ENCODE measurements at places on chromosomes 7 and 10.
A peak's percentile ranks its signal among the peaks of the same experiment; 100 is the strongest.

DNA sequence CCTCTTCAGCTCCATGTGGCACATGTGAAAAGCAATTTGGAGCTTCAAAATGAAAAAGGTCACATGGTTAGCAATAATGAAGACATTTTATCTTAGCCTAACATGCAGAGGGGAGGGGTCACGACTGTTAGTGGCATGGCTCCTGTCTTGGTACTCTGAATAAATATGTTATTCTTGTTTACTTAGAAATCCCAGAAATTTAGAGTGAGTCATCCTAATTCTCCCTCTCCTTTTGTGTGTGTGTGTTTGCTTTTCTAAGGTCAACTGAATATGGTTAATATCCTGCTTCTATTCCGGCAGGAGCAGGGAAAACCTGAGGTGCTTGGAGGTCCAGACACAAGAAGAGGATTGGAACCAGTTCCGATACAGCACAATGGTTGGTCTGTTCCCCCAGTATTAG, 17.6 kb downstream of the BCCIP start:
- DNase-seq, result no peak

DNA sequence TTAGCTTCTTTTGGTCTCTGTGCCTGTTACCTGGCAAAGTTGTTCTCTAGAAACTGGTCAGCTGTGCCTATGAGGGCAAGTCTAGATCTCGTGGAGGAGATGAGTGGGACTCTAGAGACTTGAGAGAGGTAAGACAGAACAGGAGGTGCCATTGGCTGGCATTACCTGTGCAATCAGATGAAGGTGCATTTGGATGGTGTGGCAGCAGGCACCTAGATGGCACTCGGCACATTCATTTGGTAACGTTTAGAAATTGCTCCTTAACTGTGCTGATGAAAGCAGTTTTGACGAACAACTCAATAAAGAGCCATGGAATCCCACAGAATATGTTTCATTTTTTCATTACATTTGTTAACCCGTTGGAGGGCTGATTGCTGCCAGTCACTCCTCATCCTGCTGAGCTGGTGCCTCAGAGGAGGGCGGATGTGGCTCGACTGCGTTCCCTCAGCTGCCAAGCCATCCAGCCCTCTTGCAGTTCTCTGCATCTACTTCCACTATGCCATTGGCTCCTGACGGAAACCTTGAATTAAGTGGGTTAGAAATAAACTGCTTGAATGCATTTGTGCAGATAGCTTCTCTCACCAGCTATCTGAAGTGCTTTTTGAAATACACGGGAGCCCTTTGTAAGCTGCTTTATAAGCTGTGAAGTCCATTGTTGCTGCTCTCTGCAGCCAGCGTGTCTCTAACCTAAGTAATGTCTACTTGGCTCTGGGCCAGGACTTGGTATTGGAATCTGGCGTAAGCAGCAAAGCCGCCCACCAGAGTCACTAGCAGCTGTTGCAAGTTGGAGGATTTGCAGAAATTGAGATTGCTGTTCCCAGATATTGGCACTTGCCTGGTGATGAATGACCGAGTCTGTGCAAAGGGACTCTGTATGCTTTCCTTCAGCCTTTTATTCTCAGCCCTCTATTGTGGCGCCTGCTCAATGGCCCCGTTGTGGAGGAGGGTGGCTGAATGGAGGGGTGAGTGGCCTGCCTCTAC, 87.4 kb downstream of the LRRC4 start:
- DNase-seq, result peak; percentile 27

GRCh38 chr10:12843296-12843945, 158.1 kb downstream of the CCDC3 start:
- no peak for DNase-seq

DNA sequence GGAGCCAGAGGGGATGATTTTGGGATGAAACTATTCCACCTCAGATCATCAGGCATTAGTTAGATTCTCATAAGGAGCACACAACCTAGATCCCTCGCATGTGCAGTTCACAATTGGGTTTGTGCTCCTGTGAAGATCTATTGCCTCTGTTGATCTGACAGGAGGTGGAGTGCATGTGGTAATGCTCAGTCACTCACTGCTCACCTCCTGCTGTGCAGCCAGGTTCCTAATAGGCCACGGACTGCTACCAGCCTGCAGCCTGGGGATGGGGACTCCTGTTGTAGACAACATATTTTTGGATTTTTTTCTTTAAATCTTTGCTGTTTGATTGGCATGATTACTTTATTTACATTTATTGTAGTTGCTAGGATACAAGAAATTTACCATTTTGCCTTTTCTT, 765.0 kb downstream of the INHBA start:
- DNase-seq, result no peak

DNA sequence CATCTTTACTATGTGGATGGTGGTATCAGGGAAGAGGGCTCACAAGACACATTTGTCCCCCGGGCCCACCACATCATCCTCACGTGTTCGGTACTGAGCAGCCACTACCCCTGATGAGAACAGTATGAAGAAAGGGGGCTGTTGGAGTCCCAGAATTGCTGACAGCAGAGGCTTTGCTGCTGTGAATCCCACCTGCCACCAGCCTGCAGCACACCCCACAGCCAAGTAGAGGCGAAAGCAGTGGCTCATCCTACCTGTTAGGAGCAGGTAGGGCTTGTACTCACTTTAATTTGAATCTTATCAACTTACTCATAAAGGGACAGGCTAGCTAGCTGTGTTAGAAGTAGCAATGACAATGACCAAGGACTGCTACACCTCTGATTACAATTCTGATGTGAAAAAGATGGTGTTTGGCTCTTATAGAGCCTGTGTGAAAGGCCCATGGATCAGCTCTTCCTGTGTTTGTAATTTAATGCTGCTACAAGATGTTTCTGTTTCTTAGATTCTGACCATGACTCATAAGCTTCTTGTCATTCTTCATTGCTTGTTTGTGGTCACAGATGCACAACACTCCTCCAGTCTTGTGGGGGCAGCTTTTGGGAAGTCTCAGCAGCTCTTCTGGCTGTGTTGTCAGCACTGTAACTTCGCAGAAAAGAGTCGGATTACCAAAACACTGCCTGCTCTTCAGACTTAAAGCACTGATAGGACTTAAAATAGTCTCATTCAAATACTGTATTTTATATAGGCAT, 9.1 kb upstream of the CSGALNACT2 start:
- no peak for DNase-seq

DNA sequence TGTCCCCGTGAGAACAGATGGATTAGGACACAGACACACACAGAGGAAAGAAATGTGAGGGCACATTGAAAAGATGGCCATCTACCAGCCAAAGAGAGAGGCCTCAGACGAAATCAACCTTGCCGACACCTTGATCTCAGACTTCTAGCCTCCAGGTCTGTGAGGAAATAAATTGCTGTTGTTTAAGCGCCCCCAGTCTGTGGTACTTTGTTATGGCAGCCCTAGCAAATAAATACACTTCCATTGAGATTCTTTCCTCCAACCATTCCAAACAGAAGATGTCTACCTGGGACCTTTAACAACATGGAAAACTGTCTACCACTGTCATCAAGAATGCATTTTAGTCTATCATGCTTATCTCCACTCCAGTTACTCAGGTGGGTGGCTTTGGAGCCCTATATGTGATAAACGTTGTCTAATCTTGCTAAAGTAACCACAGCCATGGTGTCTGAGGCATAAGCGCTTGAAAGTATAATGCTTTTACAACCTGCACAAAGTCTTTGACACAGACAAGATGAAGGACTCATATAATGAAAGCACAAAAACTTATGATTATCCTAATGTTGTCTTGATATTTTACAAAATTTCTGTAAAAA, 244.3 kb downstream of the MTERF1 start:
- DNase-seq, result no peak

GRCh38 chr10:105834261-105835059, 1193.4 kb downstream of the SORCS3 start:
- DNase-seq, result no peak

DNA sequence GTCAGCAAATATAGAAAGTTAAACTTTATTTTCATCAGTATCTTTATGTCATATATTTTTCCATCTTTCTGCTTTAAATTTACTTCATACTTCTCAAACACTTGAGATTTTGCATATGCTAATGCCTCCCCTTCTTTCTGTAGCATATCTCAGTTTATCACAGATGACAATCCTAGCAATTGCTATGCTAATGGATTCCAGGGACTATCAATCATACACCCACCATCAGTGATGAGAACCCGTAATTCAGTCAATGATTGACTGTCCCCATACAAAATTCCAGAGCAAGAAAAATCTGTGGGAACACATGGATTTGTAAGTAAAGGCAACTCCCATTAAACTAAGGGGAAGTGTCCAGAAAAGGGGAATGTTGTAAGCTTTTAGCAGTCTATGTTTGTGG, 432.4 kb upstream of the SEMA3D start:
- no peak for DNase-seq

DNA sequence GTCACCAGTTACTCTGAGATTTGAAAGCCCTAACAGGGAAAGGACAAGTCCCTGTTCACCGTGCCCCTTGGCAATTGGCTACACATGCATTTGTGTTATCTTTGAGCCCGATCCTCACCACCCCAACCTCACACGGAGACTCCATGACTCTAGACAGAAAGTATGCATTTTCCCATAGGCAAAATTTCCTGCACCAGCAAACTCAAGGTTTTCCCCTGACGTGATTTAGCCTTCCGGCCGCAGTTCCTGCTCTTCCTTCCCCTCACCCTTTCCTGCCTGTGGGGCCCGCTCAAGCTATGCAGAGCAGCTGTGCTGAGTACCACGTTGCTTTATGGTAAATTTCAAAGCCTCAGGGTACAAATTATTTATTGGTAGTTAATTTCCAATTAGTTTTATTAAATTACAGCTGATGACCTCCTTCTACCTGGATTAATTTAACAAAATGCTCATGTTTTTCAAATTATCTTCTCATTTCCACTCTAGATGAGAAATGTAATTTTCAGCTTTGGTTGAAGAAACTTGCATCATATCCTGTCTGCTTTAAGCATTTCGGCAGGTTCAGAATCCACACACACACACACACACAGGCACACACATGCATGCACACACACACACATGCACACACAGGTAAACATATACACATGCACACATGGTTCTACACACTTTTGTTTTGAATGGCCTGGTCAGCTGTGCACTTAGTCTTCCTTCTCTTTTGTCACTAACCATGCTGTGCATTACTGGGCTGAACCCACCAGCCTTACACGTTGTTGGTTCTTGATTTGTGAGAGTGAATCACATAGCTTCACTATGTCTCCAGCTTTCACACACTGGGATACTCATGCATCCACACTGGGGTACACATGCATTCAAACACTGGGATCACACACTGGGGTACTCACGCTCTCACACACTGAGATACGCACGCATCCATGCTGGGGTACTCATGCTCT, 283.1 kb upstream of the PITRM1 start:
- no peak for DNase-seq

DNA sequence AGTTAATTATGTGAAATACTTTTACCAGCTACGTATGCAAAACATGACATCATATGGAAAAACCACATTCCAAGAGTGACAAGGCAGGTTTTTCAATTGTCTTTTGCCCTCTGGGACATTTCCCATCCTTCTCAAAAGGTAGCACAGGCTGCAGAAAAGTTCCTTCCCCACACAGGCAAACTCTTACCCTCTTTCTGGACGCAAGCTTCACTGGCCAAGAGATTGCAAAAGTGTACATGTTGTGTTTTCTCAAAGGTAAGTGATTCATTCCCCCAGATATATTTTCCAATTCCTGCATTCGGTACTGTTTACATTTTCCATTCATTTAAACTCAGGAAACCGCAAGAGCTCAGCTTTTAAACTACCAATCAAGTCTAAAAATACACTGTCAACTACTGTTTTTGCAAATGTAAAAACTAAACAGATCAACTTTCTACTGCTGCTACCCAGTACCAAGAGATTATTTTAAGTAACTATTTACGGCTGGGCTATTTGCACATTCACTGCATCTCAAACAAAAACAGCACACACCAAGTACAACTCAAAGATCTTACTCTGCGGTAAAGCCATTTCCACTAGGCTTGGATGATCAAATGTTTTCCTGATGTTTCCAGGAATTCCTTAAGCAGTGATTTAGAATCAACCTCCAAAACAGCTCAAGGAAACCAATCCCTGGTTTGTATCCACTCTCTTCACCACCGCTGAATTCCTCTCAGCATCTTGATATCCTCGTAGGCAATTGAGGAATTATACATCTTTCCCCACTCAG, 233.6 kb upstream of the CCDC6 start:
- no peak for DNase-seq

GRCh38 chr10:126833542-126833941, 71.7 kb upstream of the DOCK1 start:
- no peak for DNase-seq

DNA sequence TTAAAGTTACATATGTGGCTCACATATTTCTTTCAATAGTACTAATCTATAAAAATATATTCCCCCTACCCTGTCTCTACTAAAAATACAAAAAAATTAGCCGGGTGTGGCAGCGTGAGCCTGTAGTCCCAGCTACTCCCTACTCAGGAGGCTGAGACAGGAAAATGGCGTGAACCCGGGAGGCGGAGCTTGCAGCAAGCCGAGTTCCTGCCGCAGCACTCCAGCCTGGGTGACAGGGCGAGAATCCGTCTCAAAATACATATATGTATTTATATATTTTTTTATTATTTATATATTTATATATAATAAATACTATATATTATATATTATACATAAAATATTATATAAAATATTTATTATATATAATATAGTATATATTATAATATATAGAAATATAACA, 69.7 kb upstream of the GRM3 start:
- no peak for DNase-seq

DNA sequence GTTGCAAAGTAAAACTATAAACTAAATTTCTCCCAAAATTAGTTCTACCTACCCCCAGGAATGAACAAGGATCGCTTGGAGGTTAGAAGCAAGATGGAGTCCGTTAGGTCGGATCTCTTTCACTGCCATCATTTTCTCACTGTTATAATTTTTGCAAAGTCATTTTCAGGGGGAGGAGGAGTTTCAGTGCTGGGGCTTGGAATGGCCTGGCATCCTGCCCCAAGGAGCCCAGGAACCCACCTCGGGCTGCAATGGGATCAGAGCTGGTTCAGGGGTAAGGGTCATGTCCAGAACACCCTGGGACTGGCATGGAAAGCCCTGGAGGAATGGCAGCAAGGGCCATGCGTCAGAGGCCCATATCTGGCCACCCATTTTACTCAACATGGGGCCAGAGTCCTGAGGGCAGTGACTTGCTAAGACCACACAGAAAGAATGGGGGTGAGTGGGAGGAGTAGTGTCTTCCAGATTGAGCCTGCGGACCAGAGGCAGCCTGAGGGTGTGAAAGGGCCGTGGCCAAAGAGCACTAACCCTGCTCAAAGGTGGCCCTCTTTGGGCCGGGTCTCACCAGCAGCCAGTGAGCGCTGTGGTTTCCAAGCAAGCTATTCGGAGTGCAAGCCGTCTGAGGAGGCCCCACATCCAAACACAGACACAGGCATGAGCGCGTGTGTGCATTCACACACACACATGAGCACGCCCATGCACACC, 31.8 kb downstream of the GPRIN2 start:
- DNase-seq, result no peak

- DNase-seq, result no peak
These were observed 186.5 kb upstream of the TMEM72 start for GRCh38 chr10:44724415-44725174.
